Neural crest cell (in vitro differentiated cells): ENCODE measurements at places on chromosomes 3 and 15.

DNA sequence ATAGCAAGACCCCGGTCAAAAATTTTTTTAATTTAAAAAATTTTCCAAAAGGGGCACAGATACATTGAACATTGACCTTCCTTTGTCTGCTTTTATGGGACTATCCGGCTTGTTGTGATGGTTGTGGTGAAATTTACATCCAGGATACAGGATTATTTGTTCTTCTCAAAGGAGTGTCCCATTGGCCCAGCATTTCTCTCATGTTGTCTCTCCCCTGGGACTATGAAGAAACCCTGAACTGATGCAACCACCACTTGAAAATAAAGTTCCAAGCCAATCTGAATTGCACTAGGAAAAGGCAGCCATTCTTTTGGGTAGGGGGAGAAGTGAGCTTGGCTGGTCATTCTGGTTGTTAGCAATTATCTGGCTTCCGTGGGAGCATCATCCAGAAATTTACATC lies 58.4 kb downstream of the PPARG start:
- no peak overlapping the region for H3K4me3 ChIP-seq
- DNase-seq = no peak
- peaks cover 30% of the 10 kb centered on the region for H3K27me3 ChIP-seq
- no peak overlapping the region for H3K27ac ChIP-seq

DNA sequence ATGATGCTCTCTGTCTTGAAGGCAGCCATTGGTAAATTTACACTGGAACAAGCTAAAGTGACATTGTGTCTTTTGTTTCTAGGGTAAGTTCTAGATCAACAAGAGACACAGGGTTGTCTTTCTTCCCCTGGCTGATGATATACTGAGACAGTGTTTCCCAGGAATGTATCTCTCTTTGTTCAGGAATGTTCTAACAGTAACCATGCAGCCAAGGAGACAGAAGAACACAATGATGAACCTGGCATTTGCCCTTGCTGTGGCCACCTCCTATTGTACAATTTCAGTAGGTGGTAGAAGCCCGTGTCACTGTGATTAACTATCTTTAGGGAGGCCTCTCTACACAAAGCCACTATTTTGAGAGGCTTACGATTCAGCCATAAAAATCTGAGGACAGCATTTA lies 130.7 kb downstream of the LRTM1 start:
- no peak overlapping the region for H3K27ac ChIP-seq
- H3K27me3 ChIP-seq = no peaks in the 10 kb centered on the region
- peaks cover 14% of the 10 kb centered on the region for H3K4me1 ChIP-seq
- peaks cover 2% of the 10 kb centered on the region for H3K36me3 ChIP-seq

- H3K36me3 ChIP-seq = no peaks in the 10 kb centered on the region
- no peak for DNase-seq
- no peaks in the 10 kb centered on the region for H3K27me3 ChIP-seq
- no peak overlapping the region for H3K27ac ChIP-seq
- no peak overlapping the region for H3K4me3 ChIP-seq
Observed at GRCh38 chr3:23439080-23439479, 236.0 kb downstream of the UBE2E2 start.

GRCh38 chr15:61049934-61050333 lies 179.2 kb downstream of the RORA start:
- no peak overlapping the region for H3K4me3 ChIP-seq
- H3K36me3 ChIP-seq = no peaks in the 10 kb centered on the region
- no peak overlapping the region for H3K27ac ChIP-seq
- peaks cover 3% of the 10 kb centered on the region for H3K27me3 ChIP-seq
- H3K4me1 ChIP-seq = peaks cover 12% of the 10 kb centered on the region

- H3K27me3 ChIP-seq = no peaks in the 10 kb centered on the region
- no peaks in the 10 kb centered on the region for H3K36me3 ChIP-seq
- no peak for DNase-seq
- no peak overlapping the region for H3K4me3 ChIP-seq
Observed at GRCh38 chr3:85851071-85851470, 892.3 kb downstream of the CADM2 start.

GRCh38 chr3:127632035-127632820 lies 3.2 kb downstream of the PODXL2 start:
- peaks cover 29% of the 10 kb centered on the region for H3K27me3 ChIP-seq
- no peaks in the 10 kb centered on the region for H3K36me3 ChIP-seq
- no peak overlapping the region for H3K27ac ChIP-seq
- DNase-seq = no peak
- H3K4me1 ChIP-seq = peaks cover 33% of the 10 kb centered on the region
- H3K4me3 ChIP-seq = peak overlapping the region; percentile 10

- peaks cover 17% of the 10 kb centered on the region for H3K36me3 ChIP-seq
- peaks cover 13% of the 10 kb centered on the region for H3K4me1 ChIP-seq
- H3K27me3 ChIP-seq = no peaks in the 10 kb centered on the region
- no peak overlapping the region for H3K27ac ChIP-seq
Observed at GRCh38 chr3:197858598-197858997, 67.5 kb downstream of the LRCH3 start.

DNA sequence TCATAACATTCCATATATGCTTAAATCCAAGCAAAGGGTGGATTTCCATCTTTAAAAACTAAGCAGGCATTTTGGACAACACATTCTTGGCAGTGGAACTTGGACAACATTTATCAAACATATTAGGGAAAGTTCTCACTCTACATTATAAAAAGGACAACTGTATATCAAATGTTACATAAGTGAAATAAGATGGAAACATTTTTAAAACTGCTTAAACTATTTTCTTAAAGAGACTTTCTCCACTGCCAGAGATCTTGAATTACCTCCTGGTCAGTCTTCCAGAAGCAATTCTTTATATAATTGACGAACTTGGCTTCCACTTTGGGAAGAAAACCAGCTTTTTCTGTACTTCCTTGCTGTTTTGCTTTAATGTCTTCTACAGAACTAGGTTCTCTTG lies 109.3 kb downstream of the NEO1 start:
- no peak overlapping the region for H3K27ac ChIP-seq
- no peaks in the 10 kb centered on the region for H3K4me1 ChIP-seq
- H3K4me3 ChIP-seq = no peak overlapping the region
- DNase-seq = no peak
- H3K27me3 ChIP-seq = no peaks in the 10 kb centered on the region
- H3K36me3 ChIP-seq = peaks cover 22% of the 10 kb centered on the region

DNA sequence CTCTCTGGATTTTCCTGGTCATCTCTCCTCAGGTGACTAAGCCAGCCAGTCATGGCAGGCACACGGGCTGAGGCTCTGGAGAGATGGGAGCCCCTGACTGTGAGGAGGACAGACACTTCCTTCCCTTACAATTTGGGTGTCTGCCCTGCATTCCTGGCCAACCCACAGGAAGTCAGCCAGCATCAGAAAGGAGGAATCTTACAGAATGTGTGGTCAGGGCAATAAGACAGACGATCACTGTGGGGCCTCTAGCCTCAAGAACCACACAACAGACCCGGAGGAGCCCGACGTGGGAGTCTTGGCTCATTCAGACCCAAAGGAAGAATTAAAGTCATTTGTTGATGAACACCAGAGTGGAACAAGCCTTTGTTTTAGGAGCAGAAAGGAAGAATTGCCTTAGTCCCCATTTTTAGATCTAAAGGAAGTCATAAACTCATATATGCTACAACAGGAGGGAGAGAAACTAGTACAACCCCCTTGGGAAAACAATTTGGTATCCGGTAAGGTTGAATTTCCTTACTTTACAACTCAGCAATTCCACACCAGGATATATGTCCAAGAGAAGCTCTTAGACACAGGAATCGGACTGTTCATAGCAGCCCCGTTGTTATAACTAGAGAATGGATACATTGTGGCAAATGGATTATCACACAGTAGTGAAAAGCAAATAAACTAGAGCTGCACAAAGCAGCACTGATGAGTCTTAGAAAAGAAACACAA lies 62.2 kb downstream of the ABTB1 start:
- H3K27ac ChIP-seq = peak overlapping the region; percentile 74
- no peak overlapping the region for H3K4me3 ChIP-seq
- no peak for DNase-seq
- H3K27me3 ChIP-seq = peaks cover 8% of the 10 kb centered on the region
- no peaks in the 10 kb centered on the region for H3K36me3 ChIP-seq

DNA sequence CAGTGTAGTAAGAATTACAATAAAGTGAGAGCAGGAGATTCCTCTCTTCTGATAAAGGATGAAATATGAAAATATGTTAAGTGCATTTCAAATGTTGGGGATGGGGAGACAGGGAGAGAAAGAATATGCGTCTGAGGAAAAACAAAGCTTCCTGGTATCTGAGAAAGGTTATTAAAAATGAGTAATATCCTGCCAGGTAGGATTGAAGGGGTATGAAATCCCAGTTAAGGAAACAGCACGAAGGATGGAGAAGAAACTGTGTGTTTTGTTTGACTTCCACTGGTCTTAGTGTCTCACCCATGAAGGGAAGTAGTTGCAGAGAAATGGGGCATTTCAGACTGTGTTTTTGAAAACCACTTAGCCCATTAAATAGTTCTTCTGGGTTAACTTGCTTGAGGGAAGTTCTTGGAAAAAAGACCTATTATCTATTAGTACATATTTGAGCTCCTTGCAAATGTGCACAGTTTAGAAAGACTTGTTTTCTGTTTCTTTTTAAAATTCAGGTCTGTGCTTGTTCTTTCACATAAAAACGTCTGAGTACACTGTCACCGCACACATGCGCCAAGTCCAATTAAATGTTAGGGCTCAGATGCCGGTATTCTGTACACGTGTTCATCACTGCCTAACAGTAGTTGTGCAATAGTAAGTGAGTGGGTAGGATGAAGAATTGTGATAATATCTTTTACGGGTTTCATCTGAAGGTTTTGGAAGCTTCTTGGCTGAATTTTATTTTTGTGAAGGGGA lies 196.1 kb upstream of the P2RY1 start:
- peaks cover 18% of the 10 kb centered on the region for H3K4me1 ChIP-seq
- H3K4me3 ChIP-seq = no peak overlapping the region
- peaks cover 2% of the 10 kb centered on the region for H3K36me3 ChIP-seq

DNA sequence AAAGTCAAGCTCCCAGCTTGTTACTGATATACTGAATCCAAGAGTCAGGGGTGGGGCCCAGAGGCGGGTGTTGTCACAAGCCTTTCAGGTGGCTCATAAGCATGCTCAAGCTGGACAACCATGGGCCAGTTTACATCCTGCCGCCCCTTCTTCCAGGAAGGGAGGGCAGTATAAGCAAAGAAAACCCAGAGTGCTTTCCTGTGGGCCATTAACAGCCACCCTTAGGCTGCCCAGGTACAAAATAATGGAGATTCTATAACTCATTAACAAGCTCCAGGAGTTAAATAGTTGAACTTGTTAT lies 183.2 kb downstream of the NTRK3 start:
- no peak overlapping the region for H3K27ac ChIP-seq
- no peaks in the 10 kb centered on the region for H3K4me1 ChIP-seq
- H3K36me3 ChIP-seq = no peaks in the 10 kb centered on the region
- H3K27me3 ChIP-seq = peaks cover 6% of the 10 kb centered on the region

DNA sequence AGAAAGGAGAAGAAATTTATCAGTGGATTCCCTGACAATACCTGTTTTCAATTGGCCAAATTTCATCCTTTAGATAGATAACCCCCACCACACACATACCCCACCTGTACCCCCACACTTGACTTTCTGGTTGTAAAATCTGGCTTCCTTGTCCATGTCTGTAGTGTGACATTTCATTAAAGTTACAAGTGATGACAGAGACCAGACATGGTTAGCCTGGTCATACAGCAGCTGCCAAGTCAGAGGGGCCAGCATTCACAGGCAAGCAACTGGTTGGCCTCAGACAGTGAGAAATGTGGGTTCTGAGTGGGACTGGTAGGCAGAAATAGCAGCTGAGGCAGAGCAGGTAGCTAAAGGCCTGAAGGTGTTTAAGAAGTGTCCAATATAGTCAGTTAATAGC lies 238.6 kb upstream of the SOX14 start:
- no peak overlapping the region for H3K27ac ChIP-seq
- no peak for DNase-seq
- H3K27me3 ChIP-seq = peaks cover 8% of the 10 kb centered on the region

DNA sequence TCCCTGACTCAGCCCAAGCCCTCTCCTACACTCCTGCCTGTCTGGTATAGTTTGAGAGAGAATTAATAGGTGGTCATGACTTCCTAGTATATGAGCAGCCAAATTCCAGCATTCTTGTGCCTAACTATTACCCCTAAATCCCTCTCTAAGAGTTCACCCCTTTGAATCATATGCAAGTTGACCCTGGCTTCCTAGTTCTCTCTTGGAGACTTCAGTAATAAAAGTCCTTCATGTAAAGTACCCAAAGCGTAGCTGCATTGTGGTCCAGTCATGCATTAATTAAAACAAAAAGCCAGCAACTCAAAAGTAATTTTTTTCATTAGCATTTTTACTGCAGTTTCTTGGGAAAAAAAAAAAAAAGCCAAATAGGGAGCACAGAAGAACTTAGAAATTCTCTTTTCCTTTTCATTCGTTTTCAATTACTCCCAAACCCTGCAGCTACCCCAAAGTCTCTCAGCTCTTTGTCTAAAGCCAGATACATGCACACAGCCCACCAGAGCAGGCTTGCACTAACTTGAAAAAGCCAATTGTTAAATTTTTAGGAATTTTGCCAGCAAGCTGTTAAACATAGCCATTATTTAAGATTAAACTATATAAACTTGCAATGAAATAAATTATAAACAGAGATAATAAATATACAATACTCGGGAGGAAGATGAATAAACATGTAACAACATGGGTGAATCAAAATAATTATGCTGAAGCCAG lies 50.1 kb upstream of the STT3B start:
- no peak for DNase-seq
- no peak overlapping the region for H3K27ac ChIP-seq
- H3K4me1 ChIP-seq = no peaks in the 10 kb centered on the region
- H3K36me3 ChIP-seq = no peaks in the 10 kb centered on the region
- H3K27me3 ChIP-seq = no peaks in the 10 kb centered on the region

GRCh38 chr3:45599984-45600650 lies 5.6 kb downstream of the LIMD1 start:
- no peak for DNase-seq
- peak overlapping the region; percentile 6 for H3K4me3 ChIP-seq
- no peaks in the 10 kb centered on the region for H3K27me3 ChIP-seq
- H3K36me3 ChIP-seq = peaks cover 2% of the 10 kb centered on the region
- no peak overlapping the region for H3K27ac ChIP-seq

GRCh38 chr3:123638936-123639689 lies 54.3 kb upstream of the HACD2 start:
- H3K27me3 ChIP-seq = no peaks in the 10 kb centered on the region
- no peaks in the 10 kb centered on the region for H3K36me3 ChIP-seq
- no peak overlapping the region for H3K27ac ChIP-seq
- peaks cover 69% of the 10 kb centered on the region for H3K4me1 ChIP-seq
- no peak overlapping the region for H3K4me3 ChIP-seq

DNA sequence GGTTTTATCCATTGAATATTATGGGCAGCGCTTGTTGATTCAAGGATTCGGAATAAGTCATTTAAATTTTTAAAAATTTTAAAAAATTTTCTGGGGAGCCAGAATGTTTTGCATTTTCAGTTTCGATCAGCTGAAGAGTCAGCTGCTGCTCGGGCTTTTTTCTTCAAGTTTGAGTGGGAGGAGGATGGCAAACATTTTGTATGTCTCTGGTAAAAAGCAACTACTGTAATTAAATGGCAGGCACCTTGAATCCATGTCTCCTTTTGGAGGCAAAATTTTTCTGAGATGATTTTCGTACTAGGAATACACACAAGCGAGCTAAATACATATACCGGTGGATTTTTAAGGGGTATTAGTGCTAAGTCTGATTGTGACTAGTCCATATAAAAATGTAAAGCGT lies 612 bp downstream of the C3orf38 start:
- peaks cover 16% of the 10 kb centered on the region for H3K36me3 ChIP-seq
- no peaks in the 10 kb centered on the region for H3K27me3 ChIP-seq
- H3K4me1 ChIP-seq = peaks cover 46% of the 10 kb centered on the region
